Cerebellar nuclear complex (tissue), 1 donor: ENCODE measurements at places on chromosomes 13 and 19.

DNA sequence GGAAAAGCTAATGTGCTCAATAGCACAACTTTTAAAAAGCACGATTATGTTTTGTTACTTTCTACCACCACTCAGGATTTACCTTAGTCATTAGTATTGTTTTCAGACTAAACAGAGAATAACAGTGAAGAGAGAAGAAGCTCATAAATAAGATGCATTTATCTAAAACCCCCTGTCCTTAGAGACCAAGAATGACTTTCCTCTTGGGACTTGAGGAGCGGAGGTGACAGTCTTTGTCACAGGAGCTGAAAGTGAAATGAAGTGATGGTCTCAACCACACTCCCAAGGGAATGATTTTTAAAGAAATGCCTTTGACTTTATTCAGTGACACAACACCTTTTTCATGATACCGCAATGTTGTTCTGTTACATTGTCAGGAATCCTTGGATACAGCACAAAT, 190.6 kb upstream of the NBEA start:
- no peak for DNase-seq

DNA sequence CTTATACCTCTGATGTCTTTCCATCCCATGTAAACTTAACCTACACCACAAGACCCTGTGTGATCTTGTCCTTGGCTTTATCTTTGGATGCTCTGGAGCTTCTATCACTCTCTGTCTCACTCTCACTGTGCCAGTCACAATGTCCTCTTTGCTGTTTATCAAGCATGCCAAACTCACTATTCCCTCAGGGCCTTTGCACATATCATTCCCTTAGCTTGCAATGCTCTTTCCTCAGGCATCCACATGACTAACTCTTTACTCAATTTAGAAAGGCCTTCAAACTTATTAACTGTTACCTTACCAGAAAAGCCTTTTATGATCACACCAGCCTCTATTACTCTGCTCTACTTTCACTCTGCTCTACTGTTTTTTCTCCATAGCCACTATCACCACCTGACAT, 354.1 kb downstream of the RFC3 start:
- DNase-seq = no peak

- no peak for DNase-seq
These were observed 10.4 kb upstream of the TBC1D4 start for GRCh38 chr13:75492389-75492788.

GRCh38 chr19:53374743-53375142, 9.2 kb downstream of the ZNF525 start:
- DNase-seq = no peak

- DNase-seq = no peak
These were observed 1.5 kb upstream of the KLK11 start for GRCh38 chr19:51027873-51028272.

GRCh38 chr13:81773263-81773662, 1432.3 kb upstream of the SPRY2 start:
- DNase-seq = no peak

DNA sequence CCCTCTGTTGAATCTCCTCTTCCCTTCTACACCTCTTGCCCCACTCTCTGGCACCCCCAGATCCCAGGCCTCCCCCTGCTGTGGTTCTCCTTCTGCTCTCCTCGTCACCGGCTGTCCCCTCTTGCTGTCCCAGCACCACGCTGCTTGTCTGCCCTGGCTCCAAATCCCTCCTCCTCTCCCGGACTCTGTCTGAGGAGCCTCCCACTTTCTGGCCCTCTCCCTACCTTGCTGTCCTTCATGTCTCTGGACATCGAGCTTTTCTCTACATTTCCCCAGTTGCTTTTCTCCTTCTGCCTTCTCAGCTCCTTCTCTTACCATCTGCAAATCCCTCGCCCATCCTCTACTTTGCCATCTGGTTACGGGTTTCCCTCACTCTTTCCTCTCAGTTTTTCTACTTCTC, 1.2 kb downstream of the ZNF347 start:
- no peak for DNase-seq

DNA sequence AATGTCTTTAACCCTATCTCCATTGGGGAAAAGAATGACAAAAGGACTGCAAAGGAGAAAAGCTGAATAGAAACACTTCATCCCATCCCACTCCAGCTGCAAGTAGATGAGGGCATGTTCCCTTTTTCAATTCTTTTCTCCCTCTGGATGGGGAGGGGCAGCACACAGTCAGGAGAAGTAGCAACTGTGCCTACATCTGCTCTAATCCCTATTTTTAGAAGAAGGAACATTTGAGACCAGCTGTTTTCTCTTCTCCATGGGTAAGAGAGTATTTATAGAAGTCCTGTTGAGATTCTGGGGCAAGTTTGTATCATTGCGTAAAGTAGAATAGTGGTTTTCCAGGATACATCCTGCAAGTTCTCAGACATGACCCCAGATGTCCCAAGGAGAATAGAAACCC, 9.3 kb upstream of the GTF3A start:
- no peak for DNase-seq

DNA sequence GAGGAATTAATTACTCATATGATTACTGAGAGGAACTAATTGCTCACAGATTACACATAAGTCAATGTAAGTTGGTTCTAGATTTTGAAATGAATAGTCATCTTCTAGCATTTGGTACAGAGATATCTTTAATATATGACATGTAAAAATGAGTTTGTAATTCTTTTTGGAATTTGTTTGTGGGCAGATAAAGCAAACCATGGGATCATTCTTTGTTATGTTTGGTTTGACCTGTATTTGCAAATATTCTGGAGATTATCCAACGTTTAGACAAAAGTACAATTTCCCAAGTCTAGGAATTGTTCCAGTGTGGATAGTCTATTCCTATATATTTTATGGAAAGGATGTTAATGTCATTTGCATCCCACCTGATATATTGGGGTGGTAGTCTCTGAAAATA, 309.6 kb upstream of the EDNRB start:
- no peak for DNase-seq

DNA sequence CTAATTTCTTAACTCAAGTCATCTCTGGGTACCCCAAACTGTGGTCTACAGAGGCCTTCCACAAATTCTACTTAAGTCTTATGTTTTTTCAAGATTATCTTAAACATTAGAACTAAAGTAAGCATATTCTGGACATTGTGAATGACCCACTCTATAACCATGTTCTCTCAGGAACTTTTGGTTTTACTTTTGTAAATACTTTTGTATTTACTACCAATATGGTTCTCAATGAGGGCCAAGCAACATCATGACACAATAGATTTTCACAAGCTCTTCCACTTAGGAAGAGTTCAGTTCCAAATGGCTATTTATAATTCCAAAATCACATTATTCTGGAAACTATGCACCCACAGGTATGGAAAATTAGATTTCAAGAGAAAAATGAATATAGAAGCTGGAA, 10.8 kb downstream of the DIAPH3 start:
- DNase-seq = no peak

DNA sequence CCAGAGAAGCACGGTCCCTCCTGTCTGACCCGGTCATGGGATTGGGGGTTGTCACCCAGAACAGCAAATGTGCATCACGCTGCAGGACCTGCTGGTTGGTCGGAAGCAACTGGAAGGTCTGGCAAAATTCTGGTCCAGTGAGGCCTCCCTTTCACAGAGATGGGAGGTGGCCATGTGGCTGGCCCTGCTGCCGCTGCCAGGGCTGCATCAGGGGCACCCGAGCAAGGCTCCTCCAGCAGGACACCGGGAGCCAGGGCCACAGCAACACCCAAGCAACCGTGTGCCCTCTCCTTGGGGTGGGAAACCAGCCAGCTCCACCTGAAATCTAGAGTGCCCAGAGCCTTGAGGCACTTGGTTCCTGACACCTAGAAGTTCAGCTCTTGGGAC, 11.5 kb upstream of the GAS6 start:
- no peak for DNase-seq

GRCh38 chr19:18742838-18743783, 48.0 kb downstream of the COMP start:
- DNase-seq = no peak

DNA sequence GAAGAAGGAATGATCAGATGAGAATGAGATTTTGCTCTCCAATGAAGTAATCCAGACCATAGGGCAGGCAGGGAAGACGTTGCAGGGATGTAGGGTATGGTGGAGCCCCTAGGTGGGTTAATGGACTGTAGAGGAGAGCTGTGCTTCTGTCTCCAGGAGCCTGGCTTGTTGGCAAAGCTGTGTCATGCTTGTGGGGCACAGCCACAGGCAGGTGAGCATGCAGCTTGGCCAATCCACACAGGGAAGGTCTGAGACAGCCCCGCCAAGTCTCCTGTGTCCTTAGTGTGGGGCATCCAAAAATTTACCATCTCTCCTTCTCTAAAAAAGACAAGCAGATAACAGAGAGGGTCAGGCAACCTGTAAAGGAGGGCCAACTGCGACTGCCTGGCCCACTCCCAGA, 71.4 kb upstream of the FLT1 start:
- no peak for DNase-seq

- DNase-seq = no peak
These were observed 37.7 kb upstream of the PDCD5 start for GRCh38 chr19:32543115-32543900.

- no peak for DNase-seq
These were observed 771.0 kb downstream of the EFNB2 start for GRCh38 chr13:105764486-105764885.

DNA sequence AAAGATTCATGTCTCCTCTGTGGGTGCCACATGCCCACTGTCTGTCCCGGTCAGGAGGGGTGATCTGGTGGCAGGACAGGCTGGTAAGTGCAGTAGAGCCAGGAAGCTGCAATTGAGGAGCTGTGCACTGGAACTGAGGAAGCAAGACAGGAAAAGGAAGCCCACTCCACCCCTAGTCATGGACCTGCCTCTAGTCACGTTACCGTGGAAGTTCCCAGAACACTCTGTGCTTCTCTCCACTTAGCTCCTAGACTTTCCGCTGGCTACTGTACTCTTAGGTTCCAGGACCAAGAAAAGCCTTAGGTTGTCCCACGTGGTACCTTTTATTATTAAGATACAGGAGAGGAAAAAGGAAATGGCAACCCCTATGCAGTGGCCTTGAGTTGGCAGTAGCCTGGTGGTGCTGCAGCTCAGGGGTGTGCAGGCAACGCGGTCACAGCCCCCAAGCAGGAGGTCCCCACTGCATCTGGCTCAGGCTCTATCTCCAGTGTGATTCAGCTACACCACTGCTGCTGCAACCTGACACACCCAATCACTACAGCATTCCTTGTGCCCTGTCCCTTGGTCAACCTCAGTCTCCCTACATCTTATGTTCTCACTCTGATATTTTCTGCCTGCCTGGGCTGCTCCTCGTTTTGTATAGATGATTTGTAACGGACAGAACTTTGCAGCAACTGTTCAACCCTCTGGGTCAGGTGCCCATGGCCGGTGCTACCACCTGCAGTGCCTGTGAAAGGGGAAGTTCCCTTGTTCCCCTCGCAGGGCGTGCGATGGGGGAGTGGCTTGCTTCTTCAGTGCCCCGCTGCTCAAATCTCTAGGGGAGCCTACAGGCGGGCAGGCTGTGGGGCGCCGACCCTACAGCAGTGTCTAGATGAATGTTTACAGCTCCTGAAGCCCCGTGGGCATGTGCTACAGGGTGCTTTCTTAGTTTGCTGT, 24.4 kb upstream of the GPR12 start:
- DNase-seq = no peak

DNA sequence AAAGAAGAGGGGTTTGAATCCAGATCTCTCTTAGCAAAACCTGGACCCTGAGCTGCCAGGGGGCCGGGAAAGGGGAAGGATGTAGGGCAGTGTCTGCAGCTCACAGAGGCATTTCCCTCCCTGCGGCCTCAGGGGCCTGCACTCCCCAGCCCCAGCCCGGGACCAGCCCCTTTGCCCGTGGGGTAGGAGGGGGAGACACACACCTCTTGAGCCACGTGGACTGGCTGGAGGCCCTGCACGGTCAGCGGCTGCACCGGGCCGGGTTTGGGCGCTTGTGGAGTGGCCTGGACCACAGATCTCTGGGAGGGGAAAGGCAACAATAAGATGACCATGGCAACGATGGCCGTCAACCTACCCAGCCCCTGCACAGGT, 26.9 kb downstream of the RFX1 start:
- no peak for DNase-seq

DNA sequence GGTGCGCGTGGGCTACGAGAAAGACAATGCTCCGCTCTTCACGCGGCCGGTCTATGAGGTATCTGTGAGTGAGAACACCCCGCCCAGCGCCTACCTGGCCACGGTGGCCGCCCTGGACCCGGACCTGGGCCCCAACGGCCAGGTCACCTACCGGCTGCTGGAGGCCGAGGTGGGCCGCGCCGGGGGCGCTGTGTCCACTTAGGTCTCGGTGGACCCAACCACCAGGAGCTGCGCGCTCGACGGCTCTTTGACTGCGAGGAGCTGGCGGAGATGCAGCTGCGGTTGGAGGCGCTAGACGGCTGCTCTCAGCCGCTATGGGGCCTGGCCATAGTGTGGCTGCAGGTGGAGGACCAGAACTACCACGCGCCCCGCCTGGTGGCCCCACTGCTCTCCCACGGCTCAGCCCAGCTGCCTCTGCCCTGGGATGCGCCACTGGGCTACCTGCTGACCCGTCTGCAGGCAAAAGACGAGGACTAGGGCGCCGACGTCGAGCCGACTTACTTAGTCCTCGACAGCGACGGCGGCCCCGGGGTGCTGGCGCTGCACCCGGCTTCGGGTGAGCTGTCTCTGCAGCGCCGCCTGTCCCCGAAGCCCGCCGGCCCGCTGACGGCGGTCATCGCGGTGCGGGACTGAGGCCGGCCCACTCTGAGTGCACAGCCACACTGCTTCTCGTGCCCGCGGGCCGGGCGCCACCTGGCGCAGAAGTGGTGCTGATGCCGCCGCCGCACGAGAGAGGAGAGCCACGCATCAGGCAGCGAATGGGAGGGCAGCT, 173.0 kb downstream of the OLFM4 start:
- DNase-seq = no peak

GRCh38 chr13:45055198-45055901, 65.0 kb upstream of the GTF2F2 start:
- DNase-seq = no peak

GRCh38 chr13:20923272-20923671, 20.7 kb upstream of the XPO4 start:
- DNase-seq = no peak

GRCh38 chr13:27978301-27978968, 9.3 kb upstream of the CDX2 start:
- no peak for DNase-seq

GRCh38 chr13:26949701-26950502, 189.3 kb upstream of the GPR12 start:
- no peak for DNase-seq

- no peak for DNase-seq
These were observed 5.8 kb downstream of the SMIM7 start for GRCh38 chr19:16654140-16654539.

- no peak for DNase-seq
These were observed 1193.1 kb downstream of the EFNB2 start for GRCh38 chr13:105342281-105342820.

GRCh38 chr19:2546128-2547032, 70.5 kb downstream of the GADD45B start:
- DNase-seq = no peak

DNA sequence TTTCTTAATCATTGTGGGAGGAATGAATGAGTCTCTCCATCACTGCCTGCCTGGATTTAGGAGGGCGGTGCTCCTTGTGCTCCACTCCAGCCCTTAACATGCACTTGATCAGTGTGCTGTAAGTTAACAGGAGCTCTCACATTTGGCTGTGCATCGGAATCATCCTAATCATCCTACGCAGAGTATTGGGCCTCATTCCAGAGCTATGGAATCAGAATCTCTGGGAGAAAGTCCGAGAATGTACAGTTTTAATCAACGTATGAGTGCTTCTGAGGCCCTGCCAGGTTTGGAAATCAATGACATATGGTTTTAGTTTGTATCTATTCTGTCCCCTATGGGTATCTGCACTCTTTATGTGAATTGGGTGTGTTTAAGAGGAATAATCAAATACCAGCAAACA, 34.9 kb upstream of the DCLK1 start:
- no peak for DNase-seq
